Activated naive CD8-positive, alpha-beta T cell treated with anti-CD3 and anti-CD28 coated beads for 36 hours (primary cell): ENCODE measurements at places on chromosomes 2 and 18. TPM values are rescaled to one million over a fixed set of nuclear protein-coding genes. Genes with fewer than 3 reads are reported as not detected.
A peak's percentile ranks its signal among the peaks of the same experiment; 100 is the strongest.

DNA sequence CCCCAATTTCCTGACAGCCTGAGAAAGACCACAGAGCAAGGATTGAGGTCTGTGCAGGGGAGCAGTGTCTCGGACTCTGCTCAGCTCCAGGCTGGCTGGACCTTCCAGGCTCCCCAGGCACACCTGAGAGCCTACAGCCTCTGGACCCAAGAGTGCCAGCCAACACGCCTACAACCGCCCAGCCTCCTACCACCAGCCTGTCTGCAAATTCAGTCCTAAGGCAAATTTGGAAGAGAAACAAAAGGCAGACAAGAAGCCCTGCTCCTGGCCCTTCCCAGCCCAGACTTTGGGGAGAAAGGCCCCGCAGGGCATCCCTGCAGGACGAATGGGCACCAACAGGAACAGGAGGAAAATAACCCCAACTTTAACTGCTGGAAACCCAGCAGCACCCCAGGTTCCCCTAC, 1.9 kb downstream of the HS6ST1 start:
- no peak for DNase-seq

The SDC1 gene
- not detected for total RNA-seq

DNA sequence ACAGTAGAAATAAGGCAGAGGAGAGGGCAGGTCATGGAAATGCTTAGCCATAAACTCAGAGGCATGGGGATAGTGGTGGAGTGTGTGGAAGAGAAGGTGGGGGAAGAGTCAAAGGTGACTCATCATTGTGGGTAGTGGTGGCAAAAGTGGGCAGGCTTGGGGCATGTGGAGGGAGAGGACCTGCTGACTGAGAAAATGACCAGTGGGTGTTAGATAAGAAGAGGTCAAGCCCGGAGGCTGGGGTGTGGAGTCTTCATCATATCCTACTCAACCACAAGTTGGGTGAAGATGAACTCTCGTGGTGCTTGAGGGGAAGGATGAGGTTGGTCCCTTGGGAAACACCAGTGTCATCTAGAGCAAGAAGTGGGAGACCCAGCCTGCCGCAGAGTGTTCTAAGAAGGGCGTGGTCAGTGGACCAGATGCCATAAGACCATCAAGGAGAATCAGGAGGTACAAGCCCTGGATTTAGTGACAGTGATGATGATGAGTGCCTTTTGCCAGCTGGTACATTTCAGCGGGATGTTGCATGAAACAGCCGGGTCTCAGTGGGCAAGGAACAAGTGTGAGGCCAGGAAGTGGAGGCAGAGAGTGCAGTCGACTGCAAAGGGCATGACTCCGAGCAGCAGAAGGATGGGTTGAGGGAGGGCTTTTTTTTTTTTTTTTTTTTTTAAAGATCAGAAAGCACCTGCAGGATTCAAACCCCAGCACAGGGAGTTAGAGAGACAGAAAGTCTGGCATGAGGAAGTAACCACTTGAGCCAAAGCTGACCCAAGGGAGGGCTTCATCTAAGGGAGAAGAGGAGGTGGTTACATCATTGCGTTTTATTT, 122.6 kb upstream of the SPRED2 start:
- peak; percentile 16 for DNase-seq

- no peak for DNase-seq
Observed at GRCh38 chr2:101653469-101653868, 44.0 kb upstream of the MAP4K4 start.

DNA sequence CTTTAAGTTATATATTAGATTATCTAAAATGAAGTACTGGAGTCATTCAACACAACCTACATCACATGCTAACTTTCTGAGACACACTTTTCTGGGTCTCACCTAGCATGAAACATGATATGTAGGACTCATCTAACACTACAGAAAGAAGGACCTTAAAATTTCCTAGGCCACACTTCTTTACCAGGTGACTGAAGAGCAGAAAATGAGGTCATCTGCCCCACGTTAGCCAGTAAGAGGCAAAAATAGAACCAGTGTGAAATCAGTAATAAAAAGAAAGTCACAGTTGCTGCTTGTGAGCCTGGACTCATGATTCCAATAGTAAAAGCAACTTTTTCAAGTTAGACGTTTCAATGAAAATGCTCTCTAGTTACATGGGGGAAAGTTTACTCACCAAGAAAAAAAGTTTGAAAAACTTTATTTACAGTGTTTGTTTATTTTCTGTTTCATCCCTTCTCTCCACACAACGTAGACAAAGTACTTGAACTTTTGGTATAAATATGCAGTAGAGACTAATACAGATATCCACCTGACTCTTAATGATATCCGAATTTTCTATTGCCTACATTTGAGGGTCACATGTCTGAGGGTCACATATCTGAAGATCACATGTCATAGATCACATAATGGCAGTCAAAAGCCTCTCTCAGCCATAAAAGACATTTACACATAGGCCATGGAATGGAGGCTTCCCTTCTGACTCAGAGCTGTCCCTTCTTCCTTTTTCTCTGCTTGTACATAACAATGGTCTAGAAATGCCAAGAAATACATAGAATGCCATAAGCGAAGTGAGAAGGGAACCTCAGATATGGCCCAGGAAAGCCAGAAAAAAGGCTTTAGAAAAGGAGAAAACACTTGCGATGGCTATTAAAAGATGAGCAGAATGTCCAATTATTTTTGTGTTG, 362.9 kb downstream of the ZEB2 start:
- no peak for DNase-seq

The GPAT2 gene
- 41.8 TPM for total RNA-seq

- no peak for DNase-seq
Observed at GRCh38 chr2:199838399-199838798, 12.6 kb downstream of the FTCDNL1 start.

The OXER1 gene
- total RNA-seq = 0.16 TPM

DNA sequence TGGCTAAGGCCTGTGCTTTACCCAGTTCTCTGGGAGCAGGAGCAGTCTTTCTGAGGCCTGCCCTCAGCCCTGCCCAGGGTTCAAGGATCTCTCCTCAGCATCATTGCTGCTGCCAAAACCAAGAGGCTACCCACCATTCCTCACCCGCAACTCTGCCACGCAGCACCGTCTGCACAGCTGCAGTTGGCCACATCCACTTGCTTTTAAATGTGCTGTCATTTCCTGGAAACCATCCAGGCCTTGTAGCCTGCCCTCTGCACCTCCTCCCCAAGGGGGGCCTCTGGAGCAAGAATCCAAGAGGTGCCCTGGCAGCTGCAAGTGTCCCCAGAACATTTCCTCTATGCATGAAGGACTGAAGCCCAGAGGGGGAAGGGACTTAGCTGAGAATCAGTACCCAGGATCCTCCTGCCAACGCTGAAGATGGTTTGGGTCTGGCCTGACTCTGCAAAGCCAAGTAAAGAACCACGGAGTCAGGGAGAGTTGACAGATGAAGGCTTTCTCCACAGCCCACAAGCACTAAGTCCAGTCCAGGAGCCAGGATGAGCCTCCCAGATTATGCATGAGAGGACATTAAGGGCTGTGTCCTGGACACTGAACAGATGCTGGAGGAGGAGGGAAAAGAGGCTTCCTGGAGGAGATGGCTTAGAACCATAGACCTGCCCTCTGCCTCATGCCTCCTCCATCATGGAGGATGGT, 14.9 kb downstream of the EMX1 start:
- no peak for DNase-seq

The OTOS gene
- total RNA-seq = not detected

DNA sequence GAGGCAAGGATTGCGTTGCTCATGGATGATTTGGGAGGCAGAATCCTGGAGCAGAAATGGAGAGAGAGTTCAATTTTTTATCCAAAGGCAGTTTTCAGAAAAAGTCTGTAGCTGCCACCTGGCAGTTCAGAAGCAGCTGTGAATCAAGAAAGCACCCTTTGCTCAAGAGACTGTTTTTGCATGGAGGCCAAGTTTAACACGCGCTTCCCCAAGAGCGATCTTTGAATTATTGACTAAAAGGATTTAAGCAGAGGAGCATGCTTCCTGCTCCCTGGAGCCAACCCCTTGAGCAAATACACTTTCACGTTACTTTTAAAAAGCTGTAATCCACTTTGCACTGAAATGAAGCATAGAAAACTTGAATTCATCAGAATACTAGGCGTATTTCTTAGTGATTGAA, 252.4 kb downstream of the RNF144A start:
- no peak for DNase-seq

The DPP10 gene
- not detected for total RNA-seq

DNA sequence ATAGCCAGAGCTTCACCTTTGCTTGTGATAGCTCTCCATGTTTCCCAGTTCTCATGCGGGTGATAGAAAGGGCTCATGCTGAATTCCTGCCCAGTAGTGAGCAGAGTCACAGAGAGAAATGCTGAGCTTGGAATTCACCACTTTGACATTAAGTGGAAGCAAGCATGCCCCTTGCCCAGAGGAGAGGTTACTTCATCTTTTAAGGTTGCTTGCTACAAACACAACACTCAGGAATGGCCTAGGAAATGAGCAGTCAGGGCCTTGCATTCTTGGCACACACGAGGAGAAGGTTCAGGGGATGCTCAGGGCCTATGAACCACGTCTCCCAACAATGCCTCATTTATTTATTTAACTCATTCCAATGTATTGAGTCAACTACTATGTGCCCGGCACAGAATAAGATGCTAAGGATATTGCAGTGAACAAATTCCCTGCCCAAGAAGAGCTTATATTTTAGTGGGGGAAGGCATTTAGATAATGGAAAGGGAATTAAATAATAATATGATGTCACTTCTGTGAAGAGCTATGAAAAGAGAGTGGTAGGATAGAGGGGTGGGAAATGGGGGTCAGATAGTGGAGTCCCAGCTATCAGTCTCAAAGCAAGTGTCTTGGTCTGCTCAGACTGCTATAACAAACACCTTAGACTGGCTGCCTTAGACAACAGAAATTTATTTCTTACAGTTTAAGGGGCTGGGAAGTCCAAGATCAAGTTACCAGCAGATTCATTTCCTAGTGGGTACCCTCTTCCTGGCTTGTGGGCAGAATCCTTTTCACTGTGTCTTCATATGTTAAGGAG, 42.1 kb downstream of the DDX18 start:
- no peak for DNase-seq

DNA sequence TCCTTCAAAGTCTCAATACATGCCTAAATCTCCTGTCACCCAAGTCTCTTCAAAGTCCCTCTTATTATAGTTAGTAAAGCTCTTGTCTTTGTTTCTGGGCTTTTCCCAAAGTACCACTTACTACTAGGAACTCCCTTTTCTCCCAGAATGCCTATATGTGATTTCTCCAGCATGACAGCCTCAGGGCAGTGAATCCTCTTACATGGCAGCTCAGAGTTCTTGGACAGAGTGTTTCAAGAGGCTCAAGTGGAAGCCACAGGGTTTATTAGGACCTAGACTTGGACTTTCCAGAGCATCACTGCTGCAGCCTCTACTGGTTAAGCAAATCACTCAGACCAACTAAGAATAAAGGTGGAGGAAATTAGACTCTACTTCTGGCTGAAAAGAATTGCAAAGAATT, 98.9 kb downstream of the CSRNP3 start:
- no peak for DNase-seq

DNA sequence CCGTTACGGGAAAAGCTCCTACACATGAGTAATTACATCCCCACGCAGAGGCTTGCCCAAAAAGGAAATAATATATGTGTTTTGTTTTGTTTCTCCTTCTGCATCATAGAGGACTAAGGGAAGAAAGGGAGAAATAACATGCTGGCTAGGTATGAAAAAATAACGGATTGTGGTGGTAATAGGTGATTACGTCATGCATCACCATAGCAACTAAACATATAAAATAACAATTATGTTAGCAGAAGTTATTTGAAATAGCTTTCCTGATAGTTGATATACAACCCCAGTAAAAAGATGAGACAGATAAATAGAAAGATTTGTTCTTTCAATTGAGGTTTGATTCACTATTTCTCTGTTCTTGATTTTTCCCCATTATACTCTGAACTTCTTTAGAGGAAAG, 518.0 kb downstream of the ZNF516 start:
- DNase-seq = no peak

- peak; percentile 65 for DNase-seq
Observed at GRCh38 chr2:44358503-44358902, 2.8 kb downstream of the PREPL start.

DNA sequence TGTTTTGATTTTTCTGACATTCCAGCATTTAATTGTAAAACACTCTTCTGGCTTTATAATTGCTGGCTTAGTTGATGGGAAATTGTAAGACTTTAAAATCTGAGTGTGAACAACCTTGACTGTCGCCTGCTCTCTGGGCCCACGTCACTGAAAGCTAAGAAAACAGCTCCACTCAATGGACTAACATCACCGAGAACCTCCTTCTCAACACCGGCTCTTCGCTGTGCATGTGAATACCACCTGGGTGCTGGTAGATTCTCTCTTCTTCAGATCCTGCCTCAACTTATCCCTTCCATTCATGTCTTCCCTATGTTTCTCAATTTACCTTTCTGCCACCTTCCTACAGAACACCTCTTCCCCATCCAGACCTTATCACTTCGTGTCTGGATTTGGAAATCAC, 523.1 kb upstream of the ID2 start:
- DNase-seq = no peak

DNA sequence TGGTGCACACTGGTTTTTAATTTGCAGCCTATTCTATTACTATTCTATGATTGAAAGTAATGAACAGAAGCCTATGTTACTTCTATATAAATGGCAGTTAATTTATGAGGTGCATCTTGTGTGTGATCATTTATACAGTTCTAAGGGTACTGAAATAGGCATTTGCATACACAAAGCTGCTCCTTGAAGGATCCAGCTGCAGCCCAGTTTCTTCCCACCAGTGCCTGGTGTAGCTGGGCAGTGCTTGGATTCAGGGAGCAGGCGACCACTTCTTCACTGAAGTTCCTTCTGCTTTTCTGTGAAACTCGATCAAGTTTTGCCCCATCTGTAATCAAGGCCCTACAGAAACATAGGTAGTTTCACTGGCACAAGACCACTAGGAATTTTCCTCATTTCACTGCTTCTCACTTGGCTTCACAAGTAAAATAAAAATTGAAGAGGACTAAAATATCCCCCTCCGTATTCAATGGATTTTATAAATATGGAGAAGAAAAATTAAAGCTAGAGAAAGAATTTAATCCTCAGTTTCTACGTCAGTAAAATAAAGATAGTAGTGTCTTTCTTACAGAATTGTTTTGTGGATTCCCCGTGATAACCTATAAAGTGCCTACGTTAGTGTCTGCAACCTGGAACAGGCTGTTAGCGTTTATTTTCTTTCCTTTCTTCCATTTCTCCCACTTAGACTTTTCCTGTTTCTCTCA, 1.7 kb upstream of the LPIN2 start:
- no peak for DNase-seq

- DNase-seq = no peak
Observed at GRCh38 chr2:23709311-23709710, 217.6 kb downstream of the ATAD2B start.
